AG09309 (cell line): ENCODE measurements at places on chromosomes 13 and 19.
A peak's percentile ranks its signal among the peaks of the same experiment; 100 is the strongest.

DNA sequence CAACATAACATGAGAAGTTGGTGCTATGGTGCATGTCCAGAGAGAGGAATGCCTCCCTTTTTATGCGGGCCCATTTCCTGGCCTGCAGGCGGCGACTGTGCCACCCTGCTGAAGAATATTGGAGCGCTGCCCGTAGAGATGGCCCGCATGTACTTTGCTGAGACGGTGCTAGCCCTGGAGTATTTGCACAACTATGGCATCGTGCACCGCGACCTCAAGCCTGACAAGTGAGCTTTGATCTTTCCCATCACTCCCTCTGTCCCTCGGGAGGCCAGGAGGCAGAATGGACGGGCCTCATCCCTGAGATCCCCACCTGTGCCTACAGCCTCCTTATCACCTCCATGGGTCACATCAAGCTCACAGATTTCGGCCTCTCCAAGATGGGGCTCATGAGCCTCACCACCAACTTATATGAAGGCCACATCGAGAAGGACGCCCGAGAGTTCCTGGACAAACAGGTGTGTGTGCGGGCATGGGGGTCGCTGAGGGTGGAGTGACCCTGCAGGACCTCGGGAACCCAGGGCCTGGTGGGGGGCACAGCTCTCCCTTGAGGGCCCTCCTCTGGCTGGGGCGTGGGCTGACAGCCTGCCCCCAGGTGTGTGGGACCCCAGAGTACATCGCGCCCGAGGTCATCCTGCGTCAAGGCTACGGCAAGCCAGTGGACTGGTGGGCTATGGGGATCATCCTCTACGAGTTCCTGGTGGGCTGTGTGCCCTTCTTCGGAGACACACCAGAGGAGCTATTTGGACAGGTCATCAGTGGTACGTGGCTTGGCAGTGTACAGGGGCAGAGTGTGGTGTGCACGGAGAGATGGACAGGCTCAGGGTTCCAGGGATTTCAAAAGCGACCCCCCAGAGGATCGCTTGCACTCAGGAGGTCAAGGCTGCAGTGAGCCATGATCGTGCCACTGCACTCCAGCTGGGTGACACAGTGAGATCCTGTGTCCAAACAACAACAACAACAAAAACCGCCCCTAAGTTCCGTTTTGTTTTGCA lies 16.2 kb downstream of the DNASE2 start:
- no peak for DNase-seq

GRCh38 chr13:110092831-110093247 lies 214.1 kb downstream of the COL4A1 start:
- no peak for DNase-seq

DNA sequence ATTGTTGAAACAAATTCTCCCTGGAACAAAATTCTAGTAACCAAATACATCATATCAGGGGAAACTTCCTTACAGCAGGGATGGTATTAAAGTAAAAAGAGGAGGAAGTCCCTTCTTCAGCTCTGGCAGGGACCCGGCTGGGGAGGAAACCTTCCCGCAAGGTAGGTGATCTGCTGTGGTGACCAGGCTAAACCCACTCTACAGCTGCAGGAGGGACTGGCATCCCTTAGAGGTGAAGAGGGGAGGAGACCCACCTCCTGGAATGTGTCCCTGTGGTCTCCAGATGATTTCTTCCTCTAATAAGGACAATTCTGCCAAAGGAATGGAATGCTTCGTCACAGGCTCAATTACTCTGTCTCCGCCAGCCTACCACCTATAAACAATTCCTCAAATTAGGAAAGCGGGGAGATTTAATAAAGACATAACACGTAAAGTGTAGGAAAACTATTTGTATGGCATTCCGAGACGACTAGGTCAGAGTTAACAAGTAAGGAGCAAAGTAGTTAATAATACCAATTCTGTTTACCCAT lies 637 bp upstream of the PDS5B start:
- no peak for DNase-seq

GRCh38 chr19:709965-710571 lies 1.3 kb downstream of the PALM start:
- DNase-seq, result no peak

DNA sequence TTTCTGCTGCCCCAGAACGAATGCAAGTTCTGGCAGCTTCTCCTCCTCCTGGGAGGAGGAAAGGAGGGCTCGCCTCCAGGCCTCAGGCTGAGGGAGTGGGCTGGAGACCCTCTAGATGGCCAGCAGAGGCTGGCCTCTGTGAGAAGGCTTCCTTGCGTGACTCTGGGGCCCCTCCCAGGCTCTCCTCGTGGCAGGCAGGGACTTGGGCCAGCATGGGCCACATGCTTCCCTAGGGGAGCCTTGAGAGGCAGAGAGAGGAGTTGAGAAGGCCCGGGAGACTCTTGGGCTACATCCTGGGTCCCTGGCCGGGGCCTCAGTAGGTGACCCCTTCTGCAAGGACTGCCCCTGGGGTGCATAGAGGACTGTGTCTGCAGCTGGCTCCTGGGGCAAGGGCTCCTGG lies 25.9 kb downstream of the LYL1 start:
- DNase-seq, result no peak

GRCh38 chr13:25979371-25979770 lies 72.4 kb downstream of the SHISA2 start:
- no peak for DNase-seq

DNA sequence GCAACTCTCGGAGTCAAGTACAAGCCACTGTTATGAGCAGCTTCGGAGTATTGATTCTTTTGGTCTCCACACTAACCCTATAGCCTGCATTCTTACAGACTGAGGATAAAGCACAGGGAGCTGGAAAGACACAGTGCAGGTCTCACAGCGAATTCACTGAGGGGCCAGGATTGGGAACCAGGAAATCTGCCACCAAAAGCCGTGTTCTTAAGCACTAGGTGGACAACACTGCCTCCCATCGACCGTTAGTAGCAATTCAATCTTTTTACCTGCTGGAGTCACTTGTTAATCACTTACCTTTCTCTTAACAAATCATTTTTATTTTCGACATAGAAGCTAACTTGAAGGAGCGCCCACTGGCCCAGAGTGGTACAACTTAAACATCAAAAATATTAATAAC lies 6.3 kb downstream of the PMIS2 start:
- DNase-seq, result no peak

GRCh38 chr19:58575183-58576041 lies 2.3 kb upstream of the MZF1 start:
- peak; percentile 49 for DNase-seq

- no peak for DNase-seq
These were observed 82.5 kb upstream of the KCTD15 start for GRCh38 chr19:33714149-33714548.

DNA sequence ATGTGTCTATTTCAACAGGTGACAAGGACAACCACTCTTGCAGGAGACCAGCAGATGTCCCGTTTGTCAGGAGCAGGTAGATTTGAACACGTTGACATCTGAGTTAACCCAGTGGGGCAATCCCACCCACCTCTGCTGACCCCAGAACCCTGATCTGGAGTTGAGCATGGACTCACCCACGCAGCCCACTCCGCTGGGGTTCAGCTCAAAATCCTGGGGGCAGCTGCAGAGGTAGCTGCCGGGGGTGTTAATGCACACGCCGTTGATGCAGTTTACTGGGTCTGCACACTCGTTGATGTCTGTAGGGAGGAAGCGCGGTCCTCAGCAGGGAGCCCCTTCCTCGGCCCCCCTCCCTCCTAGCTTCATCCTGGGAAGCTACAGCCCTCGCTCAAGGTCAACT lies 39.9 kb downstream of the FBN3 start:
- no peak for DNase-seq

GRCh38 chr13:28297341-28297740 lies 159.0 kb downstream of the PAN3 start:
- DNase-seq, result peak; percentile 32

DNA sequence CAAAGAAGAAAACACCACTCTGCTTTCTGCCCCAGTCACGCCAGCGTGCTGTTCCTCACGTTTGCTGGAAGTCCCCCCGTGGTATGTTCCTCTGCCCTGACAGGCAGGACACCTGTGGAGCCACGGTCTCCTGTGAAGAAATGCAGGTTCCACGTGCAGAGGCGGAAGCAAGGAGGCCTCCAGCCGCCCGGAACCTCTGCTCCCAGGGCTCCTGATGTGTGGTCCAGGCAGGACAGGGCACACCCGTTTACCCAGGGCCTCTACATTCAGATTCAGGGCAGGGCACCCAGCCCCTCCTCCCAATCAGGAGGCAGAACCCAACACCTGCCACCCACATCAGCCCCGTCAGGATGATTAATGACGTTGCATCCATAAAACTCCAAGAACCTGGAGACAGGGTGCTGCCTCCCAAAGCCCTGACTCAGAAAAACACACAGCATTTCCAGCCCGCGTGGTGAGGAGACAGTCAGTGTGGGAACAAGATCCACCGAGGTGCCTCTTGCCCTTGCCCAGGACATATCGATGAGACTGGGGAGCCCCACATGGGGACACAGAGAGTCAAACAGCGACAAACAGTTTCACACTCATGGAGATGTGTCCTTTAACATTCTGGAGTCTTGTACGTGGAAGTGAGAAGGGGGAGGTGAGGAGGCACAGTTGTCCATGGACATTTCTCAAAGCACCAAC lies 76.2 kb downstream of the COL4A1 start:
- DNase-seq, result no peak

DNA sequence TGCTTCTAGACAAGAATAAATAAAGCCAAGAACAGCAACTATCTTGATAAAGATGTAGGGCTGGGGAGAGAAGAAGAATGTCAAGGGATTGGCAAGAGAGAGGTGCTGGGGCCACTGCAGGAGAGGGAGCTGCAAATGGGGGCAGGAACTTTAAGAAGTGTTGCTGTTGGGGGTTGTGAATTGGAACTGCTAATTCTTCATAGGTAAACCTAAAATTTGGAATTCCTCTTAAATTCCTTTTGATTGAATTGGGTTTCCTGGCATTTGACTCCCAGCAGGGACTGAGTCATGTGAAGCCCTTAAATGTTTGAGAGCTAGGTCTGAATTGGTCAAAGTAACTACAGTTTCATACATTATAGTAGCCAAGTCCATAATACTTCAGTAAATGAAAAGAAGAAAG lies 305.6 kb upstream of the TMTC4 start:
- DNase-seq, result no peak

- DNase-seq, result no peak
These were observed 47.9 kb downstream of the RUBCNL start for GRCh38 chr13:46339035-46339666.

DNA sequence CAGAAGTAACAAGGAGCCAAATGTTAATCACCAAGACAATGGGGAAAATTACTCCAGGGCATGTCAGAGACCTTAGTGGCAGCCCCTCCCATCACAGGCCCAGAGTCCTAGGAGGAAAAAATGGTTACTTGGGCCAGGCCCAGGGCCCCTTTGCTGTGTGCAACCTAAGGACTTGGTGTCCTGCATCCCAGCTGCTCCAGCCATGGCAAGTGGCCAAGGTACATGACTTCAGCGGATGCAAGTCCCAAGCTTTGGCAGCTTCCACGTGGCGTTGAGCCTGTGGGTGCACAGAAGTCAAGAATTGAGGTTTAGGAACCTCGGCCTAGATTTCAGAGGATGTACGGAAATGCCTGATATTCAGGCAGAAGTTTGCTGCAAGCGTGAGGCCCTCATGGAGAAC lies 46.7 kb downstream of the OR10H4 start:
- DNase-seq, result no peak

DNA sequence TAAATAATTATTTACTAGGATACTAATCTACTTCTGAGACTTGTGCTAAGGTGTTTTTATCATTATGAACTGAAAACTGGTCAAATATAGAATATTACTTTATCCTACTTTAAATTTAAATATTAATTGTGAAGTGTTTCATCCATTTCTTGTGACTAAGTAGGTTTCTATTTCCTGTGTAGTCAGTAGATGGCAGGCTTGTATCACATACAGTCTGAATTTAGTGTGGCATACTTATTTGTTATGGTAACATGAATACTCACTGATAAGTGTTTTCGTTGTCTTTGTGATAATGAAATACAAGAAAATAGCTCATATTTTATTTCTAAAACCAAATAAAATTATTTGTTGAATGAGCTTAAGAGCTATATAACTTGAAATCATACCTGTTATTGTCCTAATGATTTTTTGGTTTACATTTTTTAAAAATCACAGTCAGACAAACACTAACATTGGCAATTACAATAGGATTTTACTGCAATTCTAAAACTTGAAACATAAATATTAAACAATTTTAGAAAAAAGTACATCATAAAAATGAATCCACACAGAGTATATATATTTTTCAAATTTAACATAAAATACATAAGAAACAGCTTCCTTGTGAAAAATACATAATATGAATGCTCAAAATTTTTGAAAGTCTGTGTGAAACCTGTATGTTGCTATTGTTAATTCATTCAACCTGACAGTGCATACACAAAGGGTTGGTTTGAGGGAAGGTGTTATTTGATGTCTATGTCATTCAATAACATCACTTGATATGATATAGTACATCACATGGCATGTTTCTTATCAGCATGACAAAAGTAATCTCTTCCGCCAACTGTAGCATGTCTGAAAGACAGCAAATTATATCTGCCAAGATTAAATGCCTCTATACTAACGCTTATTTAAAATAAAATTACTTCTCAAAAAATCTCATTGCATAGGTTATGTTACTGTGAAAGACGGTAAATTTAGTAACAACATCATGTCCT lies 904.8 kb upstream of the PCDH20 start:
- DNase-seq, result no peak

DNA sequence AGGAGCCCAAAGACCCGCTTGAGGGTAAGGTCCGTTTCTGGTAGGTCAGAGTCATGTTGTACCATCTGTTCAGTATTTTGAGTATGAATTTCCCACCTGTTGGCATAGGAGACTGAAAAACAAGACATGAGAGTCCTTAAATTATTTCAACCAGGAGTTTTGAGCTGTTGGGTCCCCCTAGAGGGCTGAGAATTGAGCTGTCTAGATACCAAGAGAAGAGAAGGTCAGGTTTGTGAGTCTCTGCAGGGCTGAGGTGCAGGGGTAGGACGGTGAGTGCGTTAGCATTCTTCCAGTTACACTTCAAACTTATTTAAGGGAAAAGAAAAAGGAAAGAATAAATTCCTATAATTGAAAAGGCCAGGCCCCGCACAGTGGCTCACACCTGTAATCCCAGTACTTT lies 5.0 kb downstream of the CBLC start:
- no peak for DNase-seq

- DNase-seq, result no peak
These were observed 23.5 kb downstream of the COL4A2 start for GRCh38 chr13:110330491-110331011.

DNA sequence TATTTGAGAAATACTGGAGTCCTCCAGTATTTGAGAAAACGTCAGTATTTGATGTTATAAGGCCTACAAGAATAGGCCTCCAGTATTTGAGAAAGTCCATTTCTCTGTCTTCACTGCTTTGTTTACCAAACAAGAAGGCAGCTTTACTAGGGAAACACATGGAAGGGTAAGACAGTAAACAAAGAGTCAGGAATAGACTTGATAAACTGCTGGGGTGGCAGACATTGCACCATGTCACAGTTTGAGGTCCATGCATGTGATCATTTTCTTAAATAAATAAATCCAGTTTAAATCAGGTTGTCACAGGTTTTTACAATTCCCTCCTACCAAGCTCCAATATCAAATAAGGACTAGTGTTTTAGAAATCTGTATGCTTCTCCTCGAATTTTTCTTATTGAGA lies 1431.0 kb upstream of the SPRY2 start:
- no peak for DNase-seq

GRCh38 chr13:66627512-66627911 lies 602.6 kb downstream of the PCDH9 start:
- no peak for DNase-seq

- no peak for DNase-seq
These were observed 145.0 kb downstream of the ABCC4 start for GRCh38 chr13:95156208-95156607.

- DNase-seq, result no peak
These were observed 64.8 kb upstream of the ZNF85 start for GRCh38 chr19:20858218-20858617.
